ENCODE measurements at places on chromosomes 2 and 18. TPM values are rescaled to one million over a fixed set of nuclear protein-coding genes. Genes with fewer than 3 reads are reported as not detected.
A peak's percentile ranks its signal among the peaks of the same experiment; 100 is the strongest.

The NAT8 gene
- total RNA-seq = not detected

The CFC1 gene
- total RNA-seq = not detected

- H3K4me1 ChIP-seq = peaks cover 28% of the 10 kb centered on the region
- H3K4me3 ChIP-seq = no peak overlapping the region
- no peak overlapping the region for H3K27ac ChIP-seq
- no peaks in the 10 kb centered on the region for H3K36me3 ChIP-seq
- no peaks in the 10 kb centered on the region for H3K27me3 ChIP-seq
Observed at GRCh38 chr2:40428439-40428838, 23.5 kb downstream of the SLC8A1 start.

DNA sequence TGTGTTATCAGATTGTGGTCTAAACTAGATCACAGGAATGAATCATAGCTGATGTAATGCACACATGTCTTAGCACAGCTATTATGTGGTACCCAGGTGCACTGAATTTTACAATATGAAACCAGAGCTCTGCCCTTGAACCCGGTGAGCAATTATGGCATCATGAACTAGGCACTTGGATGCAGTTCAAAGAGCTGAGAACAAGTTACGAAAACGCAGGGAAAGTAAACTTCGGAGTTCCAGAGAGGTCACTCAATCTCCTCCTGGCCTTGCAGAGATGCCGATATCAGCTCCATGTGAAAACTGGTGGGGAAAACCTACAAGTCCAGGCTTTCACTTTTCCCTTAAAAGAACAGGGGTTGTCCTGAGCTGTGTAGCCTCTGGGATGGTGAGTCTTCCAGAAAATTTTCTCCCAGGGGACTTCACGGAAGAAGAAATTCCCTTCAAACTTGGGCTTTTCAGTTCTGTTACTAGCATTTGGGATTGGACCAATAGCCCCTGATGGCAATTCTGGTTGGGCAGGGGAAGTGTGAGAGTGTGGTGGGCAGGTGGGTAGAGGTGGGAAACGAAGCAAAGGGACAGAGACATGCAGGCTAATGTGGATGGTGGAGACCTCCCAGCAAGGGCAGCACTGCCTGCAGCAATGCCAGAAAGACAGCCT, 71.1 kb upstream of the SH3BP4 start:
- no peaks in the 10 kb centered on the region for H3K36me3 ChIP-seq
- no peak overlapping the region for H3K4me3 ChIP-seq
- peak overlapping the region; percentile 34 for H3K27ac ChIP-seq

- no peak overlapping the region for H3K27ac ChIP-seq
- no peak overlapping the region for H3K4me3 ChIP-seq
- no peaks in the 10 kb centered on the region for H3K27me3 ChIP-seq
- peaks cover 23% of the 10 kb centered on the region for H3K4me1 ChIP-seq
Observed at GRCh38 chr2:216596980-216597509, 36.2 kb upstream of the IGFBP2 start.

DNA sequence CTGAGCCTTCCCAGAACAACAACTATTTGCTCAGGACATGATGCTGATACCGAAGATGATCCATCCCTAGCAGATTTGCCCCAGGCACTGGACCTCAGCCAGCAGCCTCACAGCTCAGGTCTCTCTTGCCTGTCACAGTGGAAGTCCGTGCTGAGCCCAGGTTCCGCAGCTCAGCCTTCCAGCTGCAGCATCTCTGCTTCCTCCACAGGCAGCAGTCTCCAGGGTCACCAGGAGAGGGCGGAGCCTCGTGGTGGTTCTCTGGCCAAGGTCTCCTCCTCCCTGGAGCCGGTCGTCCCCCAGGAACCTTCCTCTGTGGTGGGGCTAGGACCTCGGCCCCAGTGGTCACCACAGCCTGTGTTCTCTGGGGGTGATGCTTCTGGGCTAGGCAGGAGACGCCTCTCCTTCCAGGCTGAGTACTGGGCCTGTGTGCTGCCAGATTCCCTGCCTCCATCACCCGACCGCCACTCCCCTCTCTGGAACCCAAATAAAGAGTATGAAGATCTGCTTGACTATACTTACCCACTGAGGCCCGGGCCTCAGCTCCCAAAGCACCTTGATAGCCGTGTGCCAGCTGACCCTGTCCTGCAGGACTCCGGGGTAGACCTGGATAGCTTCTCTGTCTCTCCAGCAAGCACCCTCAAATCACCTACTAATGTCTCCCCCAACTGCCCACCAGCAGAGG, 15.4 kb downstream of the CEP68 start:
- H3K27me3 ChIP-seq = no peaks in the 10 kb centered on the region
- H3K4me1 ChIP-seq = peaks cover 87% of the 10 kb centered on the region
